ENCODE measurements at places on chromosomes 5 and 9.

DNA sequence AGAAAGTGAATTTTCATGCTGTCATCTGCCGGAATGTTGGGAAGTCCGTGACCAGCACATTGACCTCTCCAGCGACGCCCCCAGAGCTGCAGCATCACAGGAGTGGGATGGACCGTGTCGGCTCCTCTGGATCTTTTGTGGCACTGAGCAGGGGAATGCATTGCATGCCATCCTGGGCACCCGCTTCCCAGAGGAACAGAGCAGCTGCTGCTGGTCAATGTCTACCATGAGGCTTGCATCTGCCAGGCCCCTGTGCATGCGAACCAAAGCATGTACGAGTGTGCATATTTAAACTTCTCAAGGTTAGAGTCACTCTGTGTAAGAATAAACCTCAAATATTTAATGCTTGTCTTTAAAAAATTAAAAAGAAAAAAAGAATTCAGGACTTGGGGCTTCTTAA, 414.8 kb downstream of the GADD45G start:
- DNase-seq, result no peak

- no peak for DNase-seq
These were observed 122.3 kb downstream of the MTRR start for GRCh38 chr5:7991125-7991821.

DNA sequence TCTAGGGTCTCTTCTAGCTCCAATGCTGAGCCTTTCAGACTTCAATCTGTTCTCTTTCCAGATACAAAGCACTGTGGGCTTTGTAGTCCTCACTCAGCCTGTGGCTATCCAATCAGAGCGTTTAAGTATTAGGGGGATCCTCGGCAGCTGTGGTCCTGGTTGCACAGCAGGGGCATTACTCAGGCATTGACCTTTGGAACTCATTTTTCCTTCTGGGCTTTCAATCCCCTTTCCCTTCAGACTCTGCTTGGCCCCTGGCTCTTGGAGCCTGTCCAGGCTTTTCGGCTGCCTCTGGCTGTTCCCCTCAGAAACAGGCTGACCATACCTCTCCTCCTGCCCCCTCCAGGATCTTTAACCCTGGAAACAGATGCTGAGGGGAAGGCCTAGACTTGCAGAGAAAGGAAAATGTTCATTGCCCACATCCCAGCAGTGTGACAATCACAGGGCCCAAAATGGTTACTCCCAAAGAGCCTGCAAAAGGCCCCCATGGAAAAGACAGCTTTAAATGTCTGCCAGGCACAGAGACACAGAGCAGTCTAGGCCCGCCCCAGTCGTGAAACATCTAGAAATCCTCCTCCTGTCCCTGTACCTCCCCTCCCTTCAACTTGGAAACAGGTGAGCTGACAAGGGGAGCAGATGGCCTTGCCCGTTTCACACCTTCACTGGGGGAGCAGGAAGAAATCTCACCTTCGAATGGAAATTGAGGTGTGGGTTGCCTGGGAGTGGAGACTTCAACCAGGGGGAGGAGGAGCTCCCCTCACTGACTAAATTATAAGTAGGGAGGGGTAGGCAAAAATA, 13.7 kb downstream of the C1QTNF2 start:
- no peak for DNase-seq

DNA sequence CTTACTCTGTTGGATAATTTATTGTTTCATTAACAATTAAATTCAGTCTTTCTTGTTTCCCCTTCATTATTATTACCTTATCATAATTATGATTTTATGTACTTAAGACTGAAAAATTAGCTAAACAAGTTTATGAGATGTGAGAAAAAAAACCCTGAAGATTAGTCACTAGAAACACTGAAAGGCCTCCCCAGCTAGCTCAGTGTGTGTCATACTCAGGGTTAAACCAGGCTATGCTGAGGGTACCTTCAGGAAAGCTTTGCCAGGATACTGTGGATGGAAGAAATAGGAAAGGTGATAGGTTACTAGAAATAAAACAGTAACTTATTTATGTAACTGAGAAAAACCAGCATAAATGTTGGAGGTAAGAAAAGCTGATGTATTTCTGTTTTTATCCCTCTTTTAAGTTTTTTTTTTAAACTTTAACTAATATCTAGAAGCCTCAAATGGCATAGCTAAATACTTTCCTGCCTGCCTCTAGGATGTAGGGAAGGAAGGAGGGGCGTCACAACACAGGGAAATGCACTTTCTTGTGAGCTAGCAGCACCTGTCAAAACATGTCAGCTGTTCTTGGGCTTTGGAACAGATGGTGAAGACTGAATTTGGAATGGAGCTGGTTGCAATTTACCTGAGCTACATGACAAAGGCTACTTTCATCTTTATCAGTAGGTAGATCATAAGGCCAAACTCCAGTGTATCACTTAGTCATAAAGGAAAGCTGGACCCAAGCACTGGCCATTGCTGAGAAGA, 24.2 kb downstream of the NMRK1 start:
- DNase-seq, result no peak

DNA sequence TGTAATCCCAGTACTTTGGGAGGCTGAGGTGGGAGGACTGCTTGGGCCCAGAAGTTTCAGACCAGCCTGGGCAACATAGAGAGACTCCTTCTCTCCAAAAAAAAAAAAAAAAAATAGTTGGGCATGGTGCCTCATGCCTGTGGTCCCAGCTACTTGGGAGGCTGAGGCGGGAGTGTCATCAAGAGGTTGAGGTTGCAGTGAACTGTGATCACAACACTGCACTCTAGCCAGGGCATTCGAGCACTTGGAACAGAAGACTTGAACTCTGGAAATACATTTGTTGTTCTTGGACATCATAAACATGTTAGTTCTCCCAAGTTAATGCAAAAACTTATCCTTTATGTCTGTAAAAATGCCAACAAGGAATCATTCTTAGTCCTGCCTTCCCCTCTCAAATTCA, 29.6 kb downstream of the EHMT1 start:
- DNase-seq, result no peak

DNA sequence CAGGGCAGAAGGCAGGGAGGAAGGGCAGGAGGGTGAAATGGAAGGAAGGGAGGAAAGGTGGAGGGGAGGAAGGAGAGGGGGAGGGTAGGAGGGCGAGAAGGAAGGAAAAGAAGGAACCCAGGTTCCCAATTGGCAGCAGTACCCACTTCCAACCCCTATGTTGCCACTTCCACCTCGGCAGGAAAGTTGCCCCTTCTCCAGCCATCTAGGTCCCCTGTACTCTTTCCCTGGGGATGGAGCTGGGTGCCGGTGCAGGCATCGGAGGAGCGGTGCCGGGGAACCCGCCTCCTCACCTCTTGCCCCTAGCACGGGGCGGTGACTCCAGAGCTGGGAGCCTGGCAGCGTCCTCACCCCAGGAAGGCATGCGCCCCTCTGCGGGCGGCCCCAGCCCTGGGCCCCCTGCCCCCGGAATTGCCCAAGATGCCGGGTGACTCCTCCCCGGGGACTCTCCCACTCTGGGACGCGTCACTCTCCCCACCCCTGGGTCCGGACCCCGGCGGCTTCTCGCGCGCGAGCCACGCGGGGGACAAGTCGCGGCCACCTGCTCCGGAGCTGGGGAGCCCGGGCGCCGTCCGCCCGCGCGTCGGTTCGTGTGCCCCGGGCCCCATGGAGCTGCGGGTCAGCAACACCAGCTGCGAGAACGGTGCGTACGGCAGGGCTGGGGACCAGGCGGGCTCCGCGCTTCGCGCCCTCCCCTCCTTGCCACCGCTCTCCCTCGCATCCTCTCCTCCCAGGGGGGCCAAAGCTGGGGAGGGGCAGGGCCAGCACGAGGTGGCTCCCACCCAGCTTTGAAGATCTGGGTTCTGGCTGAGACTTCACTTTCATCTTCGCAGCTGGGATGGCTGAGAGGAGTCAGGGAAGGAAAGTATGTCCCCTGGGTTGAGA, at the start of gene NIPAL4:
TSS of gene NIPAL4 (plus strand) at position 499 of the 885 bp plus-strand sequence. CDS start at position 607, 108 bp downstream.
- DNase-seq, result peak; percentile 8

DNA sequence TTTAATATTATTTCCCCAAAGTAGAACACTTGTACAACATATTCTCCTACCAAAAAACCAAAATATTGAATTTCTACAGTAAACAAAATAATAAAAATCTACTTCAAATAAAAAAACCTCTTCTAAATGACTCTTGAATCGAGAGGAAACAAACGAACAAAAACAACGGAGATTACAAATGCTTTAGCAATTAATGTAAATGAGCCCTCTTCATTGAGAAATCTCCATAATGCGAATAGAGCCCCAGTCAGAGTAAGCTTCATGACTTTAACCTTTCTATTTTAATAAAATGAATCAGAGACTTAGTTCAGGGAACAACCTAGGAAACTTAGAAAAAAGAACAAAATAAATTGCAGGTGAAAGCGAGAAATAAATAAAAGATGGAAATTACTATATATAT, 129.3 kb upstream of the SEMA6A start:
- DNase-seq, result no peak

DNA sequence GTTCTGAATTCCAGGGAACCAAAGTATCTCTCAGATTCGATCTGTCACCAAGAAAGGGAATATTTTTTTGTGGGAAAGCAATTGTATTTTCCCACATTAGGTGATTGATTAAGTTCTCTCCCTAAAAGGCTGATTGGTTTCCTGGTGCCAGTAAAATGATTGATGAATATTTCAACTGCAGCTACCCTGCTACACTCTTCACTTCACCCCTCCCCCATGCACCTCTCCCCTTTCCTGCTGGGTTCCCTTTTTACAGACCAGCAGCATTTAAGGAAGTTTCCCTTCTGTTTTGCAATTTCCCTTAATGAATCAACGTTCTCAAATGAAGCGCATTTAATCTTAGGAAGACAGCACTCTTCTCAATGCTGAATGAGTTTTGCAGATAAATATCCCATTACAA, 13.1 kb downstream of the NR6A1 start:
- DNase-seq, result no peak

DNA sequence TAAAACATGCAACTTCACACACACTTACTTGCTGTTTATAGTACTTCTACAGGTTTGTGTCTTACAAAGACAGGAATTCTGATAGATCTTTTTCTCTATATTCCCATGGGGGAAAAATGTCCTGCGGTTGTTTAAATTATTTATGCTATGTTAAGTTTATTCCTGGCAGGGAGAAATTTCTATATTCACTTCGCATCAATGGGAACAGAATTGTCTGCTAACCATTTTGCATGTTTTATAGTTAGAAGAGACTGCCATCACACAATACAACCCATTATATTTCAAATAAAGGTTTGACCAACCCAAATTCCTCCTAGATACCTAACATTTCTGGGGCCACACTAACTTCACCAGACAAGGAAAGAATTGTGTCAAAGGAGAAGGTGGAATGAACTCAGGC, 110.0 kb upstream of the PRR16 start:
- DNase-seq, result no peak

DNA sequence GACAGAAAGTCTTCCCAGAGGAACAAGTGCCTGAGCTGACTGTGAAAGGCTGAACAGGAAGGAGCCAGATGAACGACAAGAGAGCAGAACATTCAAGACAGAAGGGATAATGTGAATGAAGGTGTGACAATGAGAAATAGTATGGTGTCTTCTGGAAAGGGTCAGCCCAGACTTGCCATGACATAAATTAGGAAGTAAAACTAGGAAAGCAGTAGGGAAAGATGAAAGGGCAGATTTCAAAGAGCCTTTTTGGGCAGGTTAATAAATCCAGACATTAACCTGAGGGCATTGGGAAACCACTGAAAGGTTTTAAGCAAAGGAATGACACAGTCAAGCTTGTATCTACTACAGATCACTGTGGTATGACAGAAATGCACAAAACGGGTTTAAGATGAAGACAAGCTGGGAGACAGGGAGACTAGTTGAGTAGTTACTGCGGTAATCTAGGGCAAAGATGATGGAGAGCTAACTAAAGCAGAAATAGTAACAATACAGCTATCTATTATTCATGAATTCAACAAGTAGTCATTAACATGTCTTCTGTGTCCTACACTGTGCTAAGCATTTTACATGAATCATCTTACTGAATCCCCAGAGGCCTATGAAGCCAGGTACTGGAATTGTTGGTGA, 580.9 kb upstream of the WWC1 start:
- DNase-seq, result no peak

DNA sequence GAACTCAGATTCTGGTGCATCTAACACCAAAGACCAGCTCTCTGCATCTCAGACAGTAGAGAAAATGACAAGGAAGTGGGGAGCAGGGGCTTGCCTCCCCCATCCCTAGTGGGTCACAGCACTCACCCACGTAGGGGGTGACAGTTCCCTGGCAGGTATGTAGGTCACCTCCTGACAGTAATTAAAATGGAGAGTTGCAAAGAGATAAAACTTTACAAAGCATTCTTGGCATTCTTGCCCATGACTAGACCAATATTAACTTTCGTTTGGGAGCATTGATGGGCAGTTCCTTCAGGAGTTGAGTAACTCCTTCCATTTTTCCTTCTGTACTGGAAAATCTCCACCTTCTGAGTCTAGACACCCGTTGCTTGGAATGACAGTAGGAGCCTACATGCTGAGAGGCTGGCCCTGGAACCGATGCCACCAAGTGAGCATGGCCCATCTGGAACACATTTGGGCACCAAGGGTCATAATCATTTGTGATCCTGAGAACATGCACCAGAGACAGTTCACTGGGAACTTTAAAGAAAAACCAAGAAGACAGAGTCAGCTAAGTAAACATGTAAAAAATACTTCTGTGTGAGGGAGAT, 81.5 kb upstream of the MSX2 start:
- peak; percentile 11 for DNase-seq

GRCh38 chr9:36781533-36781932, 208.8 kb downstream of the MELK start:
- peak; percentile 64 for DNase-seq

- no peak for DNase-seq
These were observed 298.3 kb downstream of the BNC2 start for GRCh38 chr9:16572005-16572734.

DNA sequence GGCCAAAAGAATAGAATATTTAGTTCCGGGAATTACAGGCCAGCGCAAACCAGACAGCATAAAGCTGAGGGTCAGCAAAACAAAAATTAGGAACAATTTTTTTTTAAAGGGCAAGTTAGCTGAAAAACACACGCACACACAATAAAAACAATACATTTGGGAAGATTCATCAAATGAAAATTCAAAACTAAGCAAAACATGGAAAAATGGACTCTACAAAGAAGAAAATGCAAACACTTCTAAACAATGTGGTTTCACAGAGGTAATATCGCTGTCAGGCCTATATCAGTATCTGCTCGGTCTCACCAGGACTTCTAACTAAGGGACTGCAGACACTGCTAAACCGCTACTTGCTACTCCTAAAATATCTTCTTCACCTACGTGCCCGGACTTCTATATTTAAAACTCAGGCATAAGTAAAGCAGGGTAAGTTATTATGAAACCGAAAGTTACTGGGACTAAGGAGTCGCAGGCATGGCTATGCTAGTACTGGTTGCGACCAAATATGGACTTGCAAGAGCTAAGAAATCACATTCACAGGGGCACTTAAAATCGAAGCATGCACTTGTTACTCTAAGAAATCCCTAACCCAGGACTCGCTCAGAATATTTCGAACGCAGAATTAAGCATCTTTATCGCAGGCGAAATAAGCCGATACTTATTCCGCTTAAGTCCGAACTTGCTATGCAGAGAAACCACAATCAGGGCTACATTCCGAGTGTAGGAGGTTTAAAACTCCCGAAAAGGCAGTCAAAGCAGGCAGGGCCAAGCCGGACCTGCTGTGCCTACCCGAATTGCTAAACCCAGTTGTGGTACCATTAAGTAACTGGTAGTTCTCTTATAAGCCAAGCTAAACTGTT, 2.3 kb downstream of the ANXA2R start:
- peak; percentile 59 for DNase-seq

- DNase-seq, result no peak
These were observed 5.9 kb downstream of the LIX1 start for GRCh38 chr5:97136475-97136874.

Data from LoVo (cell line).